ENCODE measurements at places on chromosomes 2 and 18.

GRCh38 chr2:231134910-231135655 is 10.2 kb upstream of the HTR2B start:
- no peak for DNase-seq

- no peak for DNase-seq
These were observed 13.6 kb upstream of the CREB1 start for GRCh38 chr2:207516206-207516605.

GRCh38 chr2:238079874-238080327 is 19.1 kb downstream of the SCLY start:
- no peak for DNase-seq

DNA sequence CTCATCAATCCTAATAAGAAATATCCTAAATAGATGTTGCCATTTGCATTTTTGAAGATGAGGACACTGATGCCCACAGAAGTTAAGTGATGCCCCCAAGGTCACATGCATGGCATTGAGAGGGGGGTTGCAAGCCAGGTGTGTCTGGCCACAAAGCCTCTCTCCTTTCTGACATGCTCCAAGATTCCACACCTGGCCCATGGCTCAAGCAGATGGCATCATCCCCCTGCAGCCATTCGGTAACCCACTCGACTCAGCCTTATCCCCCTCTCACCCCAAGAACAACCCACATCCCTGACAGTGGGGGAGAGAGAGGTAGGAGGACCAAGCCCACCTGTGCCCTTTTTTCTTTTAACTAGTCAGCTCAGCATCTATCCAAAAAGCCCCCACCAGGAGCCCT is 16.5 kb upstream of the TEX51 start:
- DNase-seq, result no peak

- DNase-seq, result no peak
These were observed 298.0 kb downstream of the ZNF407 start for GRCh38 chr18:74895686-74896085.

- no peak for DNase-seq
These were observed 76.2 kb downstream of the DCDC2C start for GRCh38 chr2:3779496-3780049.

GRCh38 chr2:237156857-237157779 is 71.4 kb downstream of the COPS8 start:
- DNase-seq, result no peak

DNA sequence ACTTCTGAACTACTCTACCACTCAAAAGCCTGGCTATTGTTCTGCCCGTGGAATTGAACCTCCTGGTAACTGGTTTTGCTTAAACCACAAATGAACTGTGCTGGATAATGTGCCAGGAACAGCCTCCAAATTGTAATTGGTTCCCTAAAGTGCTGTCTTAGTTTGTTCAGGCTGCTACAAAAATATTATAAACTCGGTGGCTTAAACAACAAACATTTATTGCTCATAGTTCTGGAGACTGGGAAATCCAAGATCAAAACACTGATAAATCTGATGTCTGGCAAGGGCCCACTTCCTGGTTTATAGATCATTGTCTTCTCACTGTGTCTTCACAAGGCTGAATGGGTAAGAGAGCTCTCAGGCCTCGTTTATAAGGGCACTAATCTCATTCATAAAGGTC is 149.2 kb upstream of the NCKAP5 start:
- no peak for DNase-seq

DNA sequence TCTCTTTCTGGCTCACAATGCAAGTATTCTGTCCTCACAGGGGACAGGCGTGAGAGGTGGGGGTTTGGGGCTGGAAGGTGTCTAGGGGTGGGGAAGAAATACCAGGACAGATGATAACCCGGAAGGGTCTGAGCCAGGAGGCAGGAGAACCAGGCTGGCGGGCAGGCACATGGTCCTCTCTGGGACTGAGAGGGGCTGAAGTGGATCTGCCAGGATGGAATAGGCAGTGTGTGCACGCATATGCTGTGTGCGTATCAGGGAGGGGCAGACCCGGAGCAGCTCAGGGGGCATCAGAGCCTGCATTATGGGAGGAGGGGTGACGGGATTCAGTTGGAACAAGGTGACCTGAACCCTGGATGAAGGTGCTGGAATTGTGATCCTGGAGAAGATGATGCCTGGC is 157.3 kb downstream of the DYSF start:
- DNase-seq, result no peak

DNA sequence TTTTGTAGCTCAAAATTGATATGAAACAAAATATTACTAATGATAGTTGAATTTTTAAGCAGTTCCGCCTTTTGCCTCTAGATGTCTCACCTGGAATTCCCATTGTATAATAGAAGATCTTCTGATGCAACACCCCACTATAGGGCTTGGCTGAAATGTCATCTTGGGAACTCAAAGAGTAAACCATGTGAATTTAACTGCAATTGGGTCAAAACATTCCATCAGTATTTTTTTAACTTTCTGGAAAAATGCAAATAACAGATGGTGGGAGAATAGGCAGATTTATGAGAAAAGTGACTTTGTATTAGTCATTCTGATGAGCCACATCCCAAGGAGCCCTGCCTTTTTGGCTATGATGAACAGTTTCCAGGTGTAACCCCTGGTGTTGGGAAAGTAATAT is 489.9 kb downstream of the NYAP2 start:
- DNase-seq, result no peak

- DNase-seq, result no peak
These were observed 59.2 kb downstream of the SGPP2 start for GRCh38 chr2:222483513-222484039.

DNA sequence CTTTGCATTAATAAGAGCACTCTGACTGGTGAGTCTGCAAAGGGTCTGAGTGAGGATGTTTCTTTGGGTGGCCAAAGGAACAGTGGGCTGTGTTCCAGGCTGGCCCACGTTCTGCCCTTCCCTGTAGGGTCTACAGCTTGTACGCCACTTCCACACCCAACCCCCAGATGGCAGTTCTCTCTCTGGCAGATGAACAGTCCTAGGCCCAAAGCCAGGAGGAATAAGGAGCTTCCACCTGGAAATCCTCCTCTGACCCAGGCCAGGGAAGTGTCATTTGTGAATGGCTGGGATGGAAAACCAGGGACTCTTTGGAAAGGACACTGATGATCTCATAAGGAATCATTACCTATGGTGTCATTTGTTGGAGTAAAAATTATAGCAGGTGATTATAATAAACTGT is 6.6 kb downstream of the OTOF start:
- no peak for DNase-seq

DNA sequence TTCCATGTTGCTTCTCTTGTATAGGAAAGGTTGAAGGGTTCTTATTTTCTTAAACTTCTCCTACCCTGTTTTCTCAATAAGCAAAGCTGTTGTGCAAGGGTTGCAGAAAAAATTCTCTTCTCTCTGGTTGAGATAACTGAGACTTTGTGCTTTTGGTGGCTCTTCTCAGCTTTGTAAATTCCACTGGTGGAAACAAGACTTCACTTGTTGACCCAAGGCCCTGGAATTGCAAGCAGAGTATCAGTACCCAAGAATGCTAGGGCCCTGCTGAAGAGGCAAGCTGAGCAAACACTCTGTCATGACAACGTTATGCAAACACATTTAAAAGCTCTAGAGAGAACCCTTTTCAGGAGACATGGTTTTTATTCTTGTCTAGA is 294.7 kb upstream of the EPAS1 start:
- DNase-seq, result no peak

DNA sequence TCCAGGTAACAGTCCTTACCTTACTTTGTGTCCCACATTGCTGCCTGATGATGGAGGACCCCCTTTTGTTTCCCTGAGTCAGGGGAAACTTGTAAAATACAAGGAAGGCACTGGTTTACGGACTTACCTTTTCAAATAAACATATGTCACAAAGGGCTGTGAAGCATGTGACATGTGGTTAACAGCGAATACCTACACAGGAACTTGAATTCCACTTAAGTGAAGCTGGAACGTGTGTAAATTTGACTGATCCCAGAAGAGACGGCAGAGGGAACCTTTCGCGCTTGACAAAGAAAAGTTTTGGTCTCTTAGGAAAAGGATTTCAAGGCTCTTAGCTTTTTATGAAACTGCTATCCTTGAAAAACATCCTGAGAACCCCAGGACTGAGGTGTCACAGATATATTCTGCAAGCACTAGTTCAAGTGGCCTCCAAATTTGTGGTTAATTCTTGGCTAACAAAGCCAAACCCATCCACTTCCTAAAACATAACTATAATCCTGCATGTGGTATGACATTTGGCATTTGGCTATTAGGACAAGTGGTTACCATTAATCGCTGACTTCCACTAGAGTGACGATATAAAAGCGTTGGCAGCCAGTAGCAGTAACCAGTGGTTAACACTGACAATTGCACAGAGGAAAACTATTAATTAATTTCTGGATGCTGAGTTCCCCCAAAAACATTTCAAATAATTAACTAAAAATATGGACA is 55.6 kb downstream of the ITGB6 start:
- DNase-seq, result no peak

DNA sequence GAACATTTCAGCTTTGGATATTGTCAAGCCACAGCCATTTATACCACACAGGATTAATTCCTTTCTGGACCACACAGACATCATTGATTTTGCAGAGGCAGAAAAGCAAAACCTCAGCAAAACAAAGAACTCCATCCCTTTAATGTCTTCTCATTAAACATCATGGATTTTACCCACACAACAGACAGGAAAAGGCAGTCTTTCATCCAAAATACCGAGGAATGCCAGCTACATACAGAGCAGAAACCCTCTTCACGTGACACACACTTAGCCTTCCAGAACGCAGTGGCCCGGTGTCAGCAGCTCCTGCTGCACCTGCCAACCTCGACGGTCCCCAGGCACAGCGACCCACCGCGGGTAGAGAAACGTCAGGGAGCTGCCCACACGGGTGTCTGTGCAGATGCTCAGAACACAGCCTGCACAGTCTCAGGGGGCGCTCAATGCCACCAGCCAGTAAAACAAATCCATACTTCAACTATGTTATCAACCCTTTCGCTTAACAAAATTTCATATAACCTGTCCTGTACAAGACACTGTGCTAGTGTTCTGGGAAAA is 304.5 kb downstream of the EIPR1 start:
- DNase-seq, result no peak

- DNase-seq, result no peak
These were observed 113.4 kb downstream of the HDAC4 start for GRCh38 chr2:239287461-239287860.

DNA sequence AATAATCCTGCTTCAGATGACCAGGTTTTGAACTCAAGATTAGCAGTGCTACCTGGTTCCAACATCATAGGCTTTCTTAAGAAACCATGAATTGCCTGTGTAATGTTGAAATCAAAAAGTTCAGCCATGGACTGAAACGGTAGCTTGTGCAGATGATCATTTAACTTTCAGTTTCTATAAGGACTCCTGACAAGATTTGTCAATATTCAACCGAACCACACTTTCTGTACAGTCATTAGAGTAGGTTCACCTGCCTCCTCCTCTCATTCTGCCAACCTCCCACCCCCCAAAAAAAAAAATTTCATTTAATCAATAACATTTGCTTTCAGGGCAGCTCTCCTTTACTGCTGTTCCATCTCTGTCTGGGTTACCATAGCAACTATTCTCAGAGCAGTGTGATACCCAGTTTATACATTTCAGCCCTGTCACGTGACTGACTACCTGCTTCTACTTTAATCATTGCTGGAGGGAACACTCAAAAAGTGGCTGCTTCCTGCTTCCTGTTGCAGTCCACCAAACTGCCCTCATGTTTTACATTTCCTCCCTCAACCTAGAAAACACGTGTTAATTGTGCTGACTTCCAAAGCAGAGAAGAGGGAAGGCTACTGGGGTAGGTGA is 275.5 kb downstream of the SS18 start:
- no peak for DNase-seq

- no peak for DNase-seq
These were observed 7.2 kb downstream of the AGAP1 start for GRCh38 chr2:235500761-235501672.

DNA sequence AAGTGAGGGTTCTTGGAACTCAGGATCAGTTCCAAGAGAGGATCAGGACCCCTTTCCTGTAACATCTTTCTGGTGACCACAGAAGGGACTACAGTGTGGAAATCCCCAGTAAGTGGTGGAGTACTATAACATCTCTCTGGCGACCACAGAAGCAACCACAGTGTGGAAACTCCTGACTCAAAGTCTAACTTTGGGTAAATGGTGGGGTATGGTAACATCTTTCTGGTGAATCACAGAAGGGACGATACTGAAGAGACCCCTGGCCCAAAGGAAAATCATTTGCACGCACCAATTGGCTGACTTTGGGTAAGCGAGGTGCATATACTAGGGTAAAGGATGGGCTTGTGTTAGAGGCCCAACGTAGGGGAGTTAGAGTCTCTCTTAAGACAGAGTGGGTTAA is 56.3 kb upstream of the GULP1 start:
- no peak for DNase-seq

- no peak for DNase-seq
These were observed 53.0 kb upstream of the ASAP2 start for GRCh38 chr2:9153643-9153980.

DNA sequence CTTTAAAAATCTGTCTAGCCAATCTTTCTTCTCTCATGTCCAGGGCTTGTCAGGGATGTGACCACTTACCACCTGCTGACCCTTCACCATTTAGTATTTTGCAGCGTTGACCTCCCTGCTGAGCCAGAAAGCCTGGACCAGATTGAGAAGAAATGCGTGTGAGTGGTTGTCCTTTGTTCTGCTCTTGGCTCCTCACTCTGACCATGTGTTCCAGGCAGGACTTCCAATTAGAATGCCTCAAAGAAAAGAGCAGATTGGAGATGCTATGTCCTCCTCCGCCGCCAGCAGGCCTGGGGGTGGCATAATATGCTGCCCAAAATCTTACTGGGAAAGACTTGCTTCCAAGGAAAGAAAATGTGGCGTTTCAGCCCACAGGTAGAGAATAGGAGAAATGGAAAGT is 894.1 kb downstream of the SLC4A3 start:
- DNase-seq, result no peak

- no peak for DNase-seq
These were observed 441.8 kb downstream of the CDH2 start for GRCh38 chr18:27735117-27735516.

- DNase-seq, result peak; percentile 15
These were observed 494 bp downstream of the HNRNPLL start for GRCh38 chr2:38602136-38602731.

- no peak for DNase-seq
These were observed 1963.9 kb upstream of the LRRTM1 start for GRCh38 chr2:82268446-82268845.

- DNase-seq, result no peak
These were observed 585.0 kb upstream of the CHAC2 start for GRCh38 chr2:53182601-53183000.

DNA sequence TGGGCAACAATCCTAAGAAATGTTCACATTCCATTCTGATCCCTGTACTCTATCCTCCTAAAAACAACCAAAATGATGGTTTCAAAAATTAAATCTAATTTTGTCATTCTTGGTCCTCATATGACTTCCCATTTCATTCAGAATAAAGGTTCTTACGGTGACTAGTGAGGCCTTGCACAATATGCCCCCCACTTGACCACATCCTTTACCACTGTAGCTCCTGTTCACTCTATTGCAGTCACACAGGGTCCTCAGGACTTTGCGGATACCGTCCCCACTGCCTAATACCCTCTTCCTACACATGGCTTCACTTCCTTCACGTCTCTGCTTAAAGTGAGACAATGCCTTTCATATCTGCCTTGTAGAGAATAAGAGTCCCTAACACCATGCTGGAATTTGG is 1058.7 kb upstream of the KLHL29 start:
- DNase-seq, result no peak

GRCh38 chr2:119106301-119106897 is 52.2 kb downstream of the C1QL2 start:
- DNase-seq, result no peak

- DNase-seq, result no peak
These were observed 230.3 kb upstream of the TRIB2 start for GRCh38 chr2:12486205-12487118.

- no peak for DNase-seq
These were observed 510.5 kb upstream of the TNP1 start for GRCh38 chr2:217370391-217370790.

All from stimulated activated CD8-positive, alpha-beta memory T cell treated with anti-CD3 and anti-CD28 coated beads, Interleukin-4, amount 100 ng/mL, for 24 hours (primary cell).